Keratinocyte (primary cell): ENCODE measurements at places on chromosomes 1 and 21. TPM values are rescaled to one million over a fixed set of nuclear protein-coding genes. Genes with fewer than 3 reads are reported as not detected.
A peak's percentile ranks its signal among the peaks of the same experiment; 100 is the strongest.

- peaks cover 6% of the 10 kb centered on the region for H3K4me1 ChIP-seq
- H3K27ac ChIP-seq, result no peak overlapping the region
- DNase-seq, result no peak
Observed at GRCh38 chr1:109527846-109528695, 11.6 kb upstream of the GPR61 start.

DNA sequence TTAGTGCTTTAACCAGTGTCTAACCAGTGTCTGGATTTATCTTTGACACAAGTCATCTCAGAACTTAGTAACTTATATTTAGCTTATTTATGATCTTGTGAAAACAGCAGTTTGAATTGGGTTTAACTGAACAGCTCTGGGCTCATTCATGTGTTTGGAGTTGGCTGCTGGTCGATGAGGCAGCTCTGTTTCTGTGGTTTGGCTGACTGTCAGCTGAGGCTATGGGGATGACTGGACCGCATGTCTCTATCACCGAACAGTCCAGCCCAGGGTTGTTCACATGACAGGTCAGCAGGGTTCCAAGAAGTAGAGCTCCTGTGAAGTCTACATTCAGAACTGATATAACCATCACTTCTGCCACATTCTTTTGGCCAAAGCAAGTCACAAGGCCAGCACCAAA lies 29.1 kb upstream of the C21orf91 start:
- peaks cover 9% of the 10 kb centered on the region for H3K4me1 ChIP-seq
- H3K27ac ChIP-seq, result no peak overlapping the region
- no peaks in the 10 kb centered on the region for H3K27me3 ChIP-seq
- no peaks in the 10 kb centered on the region for H3K36me3 ChIP-seq

DNA sequence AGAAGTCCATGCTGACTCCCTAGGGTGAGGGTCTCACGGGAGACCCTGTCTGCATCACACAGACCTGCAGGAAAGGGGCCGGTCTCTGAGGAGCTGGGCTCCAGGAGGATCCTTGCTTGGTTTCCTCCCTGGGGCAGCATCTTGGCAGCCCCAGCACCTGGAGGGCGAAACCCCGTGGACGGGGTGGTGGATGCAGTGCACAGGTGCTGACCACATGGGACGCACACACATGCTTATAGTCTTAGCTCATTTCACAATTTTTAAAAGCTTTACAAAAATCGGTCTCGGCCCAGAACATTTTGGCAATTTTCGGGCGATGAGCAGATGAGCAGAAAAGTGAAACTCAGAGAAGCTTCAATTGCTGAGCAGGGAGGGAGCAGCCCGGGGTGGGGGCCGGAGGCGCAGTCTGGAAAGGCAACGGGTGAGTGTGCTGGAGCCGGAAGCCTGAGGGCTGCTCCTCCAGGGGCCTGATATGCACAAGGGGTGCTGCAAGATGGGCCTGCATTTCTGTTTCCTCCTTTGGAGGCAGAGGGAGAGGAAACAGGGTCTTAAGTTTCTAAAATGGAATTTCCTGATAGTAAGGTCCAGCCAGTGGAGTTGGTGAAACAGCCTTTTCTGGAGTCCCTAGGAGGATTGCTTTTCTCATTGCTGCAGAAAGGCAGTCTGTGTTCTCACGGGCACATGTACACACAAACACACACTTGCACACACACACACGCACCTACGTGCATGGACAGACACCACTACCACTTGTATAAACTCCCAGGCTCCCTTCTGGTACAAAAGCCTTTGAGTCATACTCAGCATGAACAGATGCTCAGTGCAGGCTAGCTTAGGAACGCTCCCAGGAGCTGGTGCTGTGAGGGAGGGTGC lies 60.6 kb downstream of the SCCPDH start:
- no peaks in the 10 kb centered on the region for H3K4me1 ChIP-seq
- no peaks in the 10 kb centered on the region for H3K36me3 ChIP-seq
- no peak overlapping the region for H3K27ac ChIP-seq

DNA sequence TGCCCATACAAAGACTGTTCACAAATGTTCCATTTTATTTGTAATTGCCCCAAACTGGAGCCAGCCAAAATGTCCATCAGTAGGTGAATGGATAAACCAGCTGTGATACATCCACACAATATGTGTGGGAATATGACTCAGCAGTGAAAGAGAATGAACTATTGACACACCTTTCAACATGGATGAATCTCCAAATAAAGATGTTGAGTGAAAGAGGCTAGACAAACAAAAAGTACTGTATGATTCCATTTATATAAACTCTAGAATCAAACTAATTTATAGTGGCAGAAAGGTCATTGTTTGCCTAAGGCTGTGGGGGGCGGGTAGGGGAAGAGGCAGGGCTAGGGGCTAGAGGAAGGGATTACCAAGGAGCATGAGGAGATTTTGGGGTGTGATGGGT lies 4.5 kb downstream of the DHCR24 start:
- H3K4me3 ChIP-seq, result no peak overlapping the region
- no peaks in the 10 kb centered on the region for H3K27me3 ChIP-seq
- H3K36me3 ChIP-seq, result peaks cover 39% of the 10 kb centered on the region
- H3K27ac ChIP-seq, result peak overlapping the region; percentile 51
- peaks cover 43% of the 10 kb centered on the region for H3K4me1 ChIP-seq
- no peak for DNase-seq

SYTL1 gene
- polyA plus RNA-seq, result 15.5 to 34.0 TPM (median 15.6 TPM) in 3 replicates
